ENCODE measurements at places on chromosomes 4 and X.

- no peak for DNase-seq
Measured at GRCh38 chr4:109327641-109328040, 25.2 kb upstream of the COL25A1 start.

DNA sequence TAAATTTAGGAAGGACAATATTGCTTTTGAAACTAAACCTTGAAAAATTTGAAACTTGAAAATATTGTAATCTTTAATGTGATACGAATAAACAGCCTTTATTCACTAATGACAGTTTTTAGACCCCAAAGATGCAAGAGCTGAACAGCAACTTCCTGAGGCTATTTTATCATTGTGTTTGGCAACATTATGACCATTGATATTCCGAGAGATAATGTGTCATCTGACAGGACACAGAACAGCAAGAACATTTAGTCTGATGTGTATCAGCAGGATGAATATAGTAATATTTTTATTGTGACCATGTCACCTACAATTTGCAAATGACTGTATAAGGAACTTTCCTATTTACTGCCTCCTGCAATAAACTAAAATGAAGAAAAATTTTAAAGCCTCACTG, 316.0 kb downstream of the ADAM29 start:
- DNase-seq: no peak

- no peak for DNase-seq
Measured at GRCh38 chr4:4225915-4226605, 669 bp downstream of the OTOP1 start.

GRCh38 chrX:10198254-10198653, 41.5 kb downstream of the CLCN4 start:
- no peak for DNase-seq

DNA sequence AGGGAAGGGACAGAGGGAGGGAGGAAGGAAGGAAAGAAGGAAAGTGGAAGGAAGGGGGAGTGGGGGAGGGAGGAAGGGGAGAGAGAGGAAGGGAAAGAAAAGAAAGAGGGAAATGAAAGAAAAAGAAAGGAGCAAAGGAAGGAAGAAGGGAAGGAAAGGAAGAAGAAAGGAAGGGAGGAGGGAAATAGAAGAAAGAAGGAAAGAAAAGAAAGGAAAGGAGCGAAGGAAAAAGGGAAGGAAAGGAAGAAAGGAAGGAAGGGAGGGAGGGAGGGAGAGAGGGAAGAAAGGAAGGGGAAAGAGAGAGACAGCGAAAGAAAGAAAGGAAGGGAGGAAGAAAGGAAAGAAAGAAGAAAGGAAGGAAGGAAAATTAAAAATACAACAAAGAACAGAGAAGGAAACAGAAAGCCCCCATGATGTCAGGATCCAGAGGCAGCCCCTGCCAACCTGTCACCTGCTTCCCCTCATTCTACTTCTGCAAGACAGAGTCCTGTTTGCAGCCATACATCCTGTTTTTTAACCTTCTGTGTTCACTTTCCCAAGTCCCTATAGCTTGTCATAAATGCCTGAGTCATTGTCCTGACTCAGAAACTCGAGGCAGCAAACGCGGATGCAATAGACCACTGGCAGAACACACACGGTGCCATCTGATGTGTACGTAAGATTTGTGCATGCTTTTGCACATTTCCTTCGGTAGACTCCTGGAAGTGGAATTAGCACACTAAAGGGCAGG, 77.0 kb upstream of the C4orf50 start:
- DNase-seq: peak; percentile 15
